ENCODE measurements at places on chromosomes 1 and 21.

DNA sequence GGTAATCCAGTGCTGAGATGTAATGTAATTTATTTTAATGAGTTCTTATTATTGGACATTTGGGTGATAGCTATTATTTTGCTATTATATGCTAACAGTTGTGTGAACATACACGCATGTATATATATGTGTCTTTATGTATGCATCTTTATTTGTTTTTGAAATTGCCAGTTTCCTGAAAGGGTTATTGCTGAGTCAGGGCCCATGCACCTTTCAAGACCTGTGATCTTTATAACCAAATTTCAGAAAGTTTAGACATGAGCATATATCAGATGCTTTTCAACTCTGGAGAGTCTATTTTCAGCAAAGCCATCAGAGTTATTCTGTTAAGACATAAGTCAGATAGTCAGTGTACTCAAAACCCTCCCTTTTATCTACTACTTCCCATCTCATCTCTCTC lies 265.6 kb upstream of the GREM2 start:
- DNase-seq, result no peak

GRCh38 chr21:15400905-15401304 lies 328.9 kb upstream of the USP25 start:
- DNase-seq, result no peak

DNA sequence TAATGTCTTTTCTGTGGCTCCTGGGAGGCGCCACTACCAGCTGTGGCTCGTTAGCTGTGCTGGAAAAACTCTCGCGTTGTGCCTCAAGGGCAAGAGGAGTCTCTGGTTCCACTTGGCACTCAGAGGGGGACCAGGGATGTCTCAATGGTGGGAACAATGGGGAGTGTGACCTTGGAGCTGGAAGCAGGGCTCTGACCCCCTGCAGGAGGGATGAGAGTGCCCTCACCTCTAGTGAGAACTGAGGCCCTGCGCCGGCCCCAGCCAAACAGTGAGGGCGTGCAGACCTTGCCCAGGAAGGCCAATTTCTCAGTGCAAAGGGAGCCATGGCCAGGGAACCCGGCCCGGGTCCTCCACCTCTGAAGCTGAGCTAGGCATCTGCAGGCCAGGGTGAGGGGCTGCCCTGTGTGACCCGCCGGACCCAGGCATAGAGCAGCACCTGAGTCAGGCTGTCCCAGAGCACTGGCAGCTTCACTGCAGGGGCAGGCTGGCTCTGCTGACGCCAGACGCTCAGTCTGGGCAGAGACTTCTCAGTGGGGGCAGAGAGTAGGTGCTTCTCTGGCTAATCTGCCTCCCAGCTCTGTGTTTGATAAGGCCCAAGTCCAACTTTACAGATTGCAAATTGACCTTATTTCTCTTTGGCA lies 1.8 kb downstream of the RD3 start:
- DNase-seq, result no peak

DNA sequence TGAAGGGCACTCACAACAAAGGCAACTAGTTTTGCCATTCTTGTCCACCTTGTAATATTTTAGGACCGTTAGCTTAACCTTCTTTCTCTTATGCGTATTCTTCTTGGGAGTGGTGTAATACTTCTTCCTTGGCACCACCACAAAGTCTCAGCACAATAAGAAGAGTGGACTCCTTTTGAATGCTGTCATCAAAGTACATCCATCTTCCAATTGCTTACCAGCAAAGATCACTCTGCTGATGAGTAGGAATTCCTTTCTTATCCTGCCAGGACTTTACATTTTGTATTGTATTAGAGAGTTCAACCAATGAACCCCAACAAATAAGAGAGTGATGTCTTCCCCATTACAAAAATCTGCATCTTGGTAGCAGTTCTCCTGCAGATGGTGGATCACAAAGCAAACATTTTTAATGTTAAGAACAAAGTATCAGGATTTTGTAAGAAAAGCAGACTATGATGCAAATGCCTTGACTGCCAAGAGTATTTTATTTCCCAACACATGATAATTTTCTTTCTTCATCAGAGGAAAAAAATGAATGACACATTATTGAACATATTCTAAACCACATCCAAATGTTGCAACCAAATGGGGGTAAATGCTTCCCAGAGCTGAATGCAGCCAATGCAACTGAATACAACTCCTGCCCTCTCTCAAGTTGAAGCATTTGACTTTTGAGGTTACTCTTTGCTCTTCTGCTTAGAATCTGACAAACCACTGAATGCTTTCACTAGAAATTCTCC lies 5.1 kb upstream of the ARNT start:
- no peak for DNase-seq

GRCh38 chr21:34369741-34370140 lies 5.6 kb upstream of the SMIM11 start:
- DNase-seq, result no peak

- DNase-seq, result no peak
Observed at GRCh38 chr1:115790846-115791245, 22.3 kb upstream of the CASQ2 start.

- DNase-seq, result peak; percentile 28
Observed at GRCh38 chr1:19179597-19180264, 30.3 kb downstream of the UBR4 start.

GRCh38 chr1:119713749-119714456 lies 2.2 kb downstream of the PHGDH start:
- DNase-seq, result peak; percentile 44

GRCh38 chr1:154794608-154795007 lies 75.5 kb downstream of the KCNN3 start:
- no peak for DNase-seq

- no peak for DNase-seq
Observed at GRCh38 chr21:45359451-45360217, 45.3 kb upstream of the COL18A1 start.

DNA sequence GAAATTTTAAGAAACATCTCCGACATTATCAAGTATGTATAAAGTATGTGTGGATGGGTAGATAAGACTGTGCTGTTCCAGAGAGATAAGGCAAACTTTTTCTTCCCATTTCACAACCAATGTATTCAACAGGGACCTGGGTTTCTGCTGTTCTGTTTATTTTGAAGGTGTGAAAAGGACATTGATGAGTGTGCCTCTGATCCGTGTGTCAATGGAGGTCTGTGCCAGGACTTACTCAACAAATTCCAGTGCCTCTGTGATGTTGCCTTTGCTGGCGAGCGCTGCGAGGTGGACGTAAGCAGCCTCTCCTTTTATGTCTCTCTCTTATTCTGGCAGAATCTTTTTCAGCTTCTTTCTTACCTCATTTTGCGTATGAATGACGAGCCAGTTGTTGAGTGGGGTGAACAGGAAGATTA lies 174.0 kb downstream of the CRB1 start:
- no peak for DNase-seq

- no peak for DNase-seq
Observed at GRCh38 chr1:92486251-92487077, at the start of gene GFI1. Gene GFI1, minus strand, starts transcription at chr1:92486925. Its CDS starts 3,438 bp downstream, at chr1:92483487.

- DNase-seq, result no peak
Observed at GRCh38 chr1:48873944-48874343, 97.3 kb upstream of the BEND5 start.

All from hippocampal formation (tissue), 2 donors.